Nephron progenitor cell (in vitro differentiated cells): ENCODE measurements at places on chromosomes 12 and 14.

DNA sequence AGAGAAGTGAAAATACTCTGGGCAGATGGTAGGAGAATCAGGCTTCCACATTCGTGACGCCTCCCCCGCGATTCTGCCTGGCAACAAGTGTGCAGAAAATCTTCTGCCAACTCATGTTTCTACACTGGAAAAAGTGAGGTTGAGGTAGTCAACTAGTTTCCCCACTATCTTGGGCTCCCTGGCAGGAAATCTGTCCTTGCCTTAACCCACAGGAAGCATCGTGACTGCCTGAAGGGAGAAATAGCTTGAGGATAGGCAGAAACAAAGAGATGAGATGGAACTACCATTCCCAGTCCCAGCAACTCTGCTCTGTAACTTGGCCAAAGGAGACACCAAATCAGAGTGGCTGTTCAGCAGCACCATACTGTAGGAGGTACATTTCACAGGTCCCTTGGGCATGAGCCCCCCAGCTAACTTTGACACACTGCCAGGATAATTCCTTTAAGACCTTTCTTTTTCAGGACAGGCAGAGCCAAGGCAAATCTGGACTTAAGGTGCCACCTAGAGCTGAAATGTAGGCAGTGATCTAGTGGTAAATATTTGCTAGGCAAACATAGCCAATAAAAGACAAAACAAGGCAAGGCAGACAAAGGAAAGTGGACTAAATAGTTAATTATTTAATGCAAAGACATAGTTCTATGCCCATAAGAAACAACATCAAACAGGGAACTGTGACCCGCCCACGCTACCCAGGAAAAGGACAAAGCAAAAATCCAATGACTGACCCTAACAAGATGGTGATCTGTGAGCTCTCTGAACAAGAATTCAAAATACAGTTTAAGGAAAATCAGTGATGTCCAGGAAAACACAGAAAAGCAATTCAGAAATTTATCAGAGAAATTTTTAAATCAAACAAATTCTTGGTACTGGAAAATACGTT lies 205.1 kb downstream of the PTPRO start:
- H3K4me1 ChIP-seq = peaks cover 7% of the 10 kb centered on the region
- no peak overlapping the region for H3K4me3 ChIP-seq
- peaks cover 3% of the 10 kb centered on the region for H3K27me3 ChIP-seq

DNA sequence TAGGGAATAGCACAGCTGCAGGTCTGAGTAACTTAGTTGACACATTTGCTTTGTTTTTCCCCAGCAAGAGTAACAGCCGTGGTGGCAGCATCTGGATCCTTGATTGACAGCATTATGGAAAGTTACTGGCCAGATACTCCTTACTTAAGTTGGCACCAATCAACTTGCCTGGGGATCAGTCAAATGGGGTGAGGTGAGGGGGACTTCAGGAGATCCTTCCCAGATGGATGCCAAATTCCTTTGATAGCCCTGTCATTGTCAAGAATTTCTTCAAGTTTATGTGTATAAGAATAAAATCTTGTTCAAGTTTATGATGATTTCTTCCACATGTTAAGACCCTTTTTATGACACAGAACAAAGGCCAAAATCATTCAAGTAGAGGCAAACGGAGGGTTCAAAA lies 618.4 kb downstream of the SLC6A15 start:
- H3K27me3 ChIP-seq = no peaks in the 10 kb centered on the region
- no peak for DNase-seq
- H3K36me3 ChIP-seq = no peaks in the 10 kb centered on the region
- no peaks in the 10 kb centered on the region for H3K4me1 ChIP-seq
- H3K27ac ChIP-seq = no peak overlapping the region

- H3K4me1 ChIP-seq = peaks cover 34% of the 10 kb centered on the region
- H3K4me3 ChIP-seq = no peak overlapping the region
- H3K27ac ChIP-seq = no peak overlapping the region
Measured at GRCh38 chr14:90137807-90138206, 76.0 kb downstream of the KCNK13 start.

GRCh38 chr12:62328296-62328921 lies 68.2 kb downstream of the USP15 start:
- no peak for DNase-seq
- no peak overlapping the region for H3K27ac ChIP-seq
- no peaks in the 10 kb centered on the region for H3K4me1 ChIP-seq
- no peaks in the 10 kb centered on the region for H3K27me3 ChIP-seq

DNA sequence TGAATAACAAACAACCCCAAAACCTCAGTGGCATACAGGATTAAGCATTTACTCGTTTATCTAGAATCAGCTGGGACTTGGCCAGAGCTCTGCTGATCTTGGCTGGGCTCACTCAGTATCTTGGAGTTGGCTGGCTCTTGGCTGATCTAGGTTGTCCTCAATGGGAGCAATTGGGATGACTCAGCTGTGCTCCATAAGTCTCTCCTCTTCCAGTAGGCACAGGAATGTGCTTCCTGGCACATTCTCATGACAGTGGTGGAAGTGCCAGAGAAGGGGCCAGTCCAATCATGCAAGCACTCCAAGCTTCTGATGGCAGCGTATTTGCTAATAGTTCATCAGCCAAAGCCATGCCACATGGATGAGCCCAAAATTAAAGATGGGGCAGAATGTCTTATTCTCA lies 41.7 kb upstream of the ANO4 start:
- no peak for DNase-seq
- no peak overlapping the region for H3K4me3 ChIP-seq
- H3K4me1 ChIP-seq = no peaks in the 10 kb centered on the region
- H3K27me3 ChIP-seq = peaks cover 4% of the 10 kb centered on the region
- H3K36me3 ChIP-seq = no peaks in the 10 kb centered on the region

- no peak for DNase-seq
- no peaks in the 10 kb centered on the region for H3K27me3 ChIP-seq
- no peaks in the 10 kb centered on the region for H3K4me1 ChIP-seq
- no peak overlapping the region for H3K4me3 ChIP-seq
Measured at GRCh38 chr14:74669256-74669655, 43.6 kb downstream of the AREL1 start.

GRCh38 chr12:46907791-46908190 lies 82.0 kb upstream of the SLC38A4 start:
- DNase-seq = no peak
- H3K27ac ChIP-seq = no peak overlapping the region
- H3K4me3 ChIP-seq = no peak overlapping the region
- H3K36me3 ChIP-seq = no peaks in the 10 kb centered on the region
- H3K4me1 ChIP-seq = peaks cover 9% of the 10 kb centered on the region
- H3K27me3 ChIP-seq = peaks cover 11% of the 10 kb centered on the region

GRCh38 chr12:26346736-26347135 lies 151.4 kb downstream of the SSPN start:
- no peak overlapping the region for H3K4me3 ChIP-seq
- no peak for DNase-seq
- H3K4me1 ChIP-seq = peaks cover 16% of the 10 kb centered on the region
- H3K27ac ChIP-seq = no peak overlapping the region

GRCh38 chr14:24281636-24282035 lies 10.2 kb upstream of the RABGGTA start:
- no peaks in the 10 kb centered on the region for H3K36me3 ChIP-seq
- no peak overlapping the region for H3K27ac ChIP-seq
- no peak overlapping the region for H3K4me3 ChIP-seq
- no peak for DNase-seq

DNA sequence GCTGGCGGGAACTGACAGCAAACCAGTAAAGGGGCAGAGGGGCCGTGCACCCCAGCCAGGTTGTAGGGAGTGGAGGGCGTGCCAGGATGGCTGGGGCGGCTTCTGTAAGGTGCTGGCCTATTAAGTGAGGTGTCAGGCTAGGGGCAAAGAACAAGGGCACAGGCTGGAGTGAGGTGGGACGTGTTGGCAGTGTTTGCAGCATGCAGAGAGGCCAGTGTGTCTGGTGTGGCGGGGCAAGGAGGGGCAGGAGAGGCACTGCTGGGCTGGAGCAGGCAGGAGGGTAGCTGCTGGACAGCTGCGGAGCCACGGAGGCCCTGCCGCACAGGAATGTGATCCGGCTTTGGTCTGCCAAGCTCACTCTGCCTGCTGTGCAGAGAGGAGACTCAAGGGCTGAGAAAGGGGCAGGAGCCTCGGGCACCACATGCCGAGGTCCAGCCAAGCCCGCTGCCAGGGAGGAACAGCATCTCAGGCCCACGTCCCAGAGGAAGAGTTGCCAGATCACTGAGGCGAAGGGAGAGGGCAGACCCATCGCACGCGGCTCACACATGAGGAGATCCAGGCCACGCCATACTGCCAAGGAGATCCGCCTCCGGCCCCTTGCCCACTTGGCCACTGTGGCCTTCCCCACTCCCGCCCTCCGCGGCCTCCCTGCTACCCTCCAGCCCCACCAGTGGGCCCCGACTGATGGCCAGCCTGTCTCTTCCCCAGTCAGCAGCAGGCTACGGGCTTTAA lies 46.8 kb downstream of the AMN start:
- DNase-seq = no peak
- peaks cover 73% of the 10 kb centered on the region for H3K36me3 ChIP-seq
- H3K27ac ChIP-seq = no peak overlapping the region

GRCh38 chr12:52647601-52648000 lies 4.4 kb downstream of the KRT2 start:
- H3K27ac ChIP-seq = no peak overlapping the region
- H3K4me1 ChIP-seq = peaks cover 9% of the 10 kb centered on the region
- DNase-seq = no peak

DNA sequence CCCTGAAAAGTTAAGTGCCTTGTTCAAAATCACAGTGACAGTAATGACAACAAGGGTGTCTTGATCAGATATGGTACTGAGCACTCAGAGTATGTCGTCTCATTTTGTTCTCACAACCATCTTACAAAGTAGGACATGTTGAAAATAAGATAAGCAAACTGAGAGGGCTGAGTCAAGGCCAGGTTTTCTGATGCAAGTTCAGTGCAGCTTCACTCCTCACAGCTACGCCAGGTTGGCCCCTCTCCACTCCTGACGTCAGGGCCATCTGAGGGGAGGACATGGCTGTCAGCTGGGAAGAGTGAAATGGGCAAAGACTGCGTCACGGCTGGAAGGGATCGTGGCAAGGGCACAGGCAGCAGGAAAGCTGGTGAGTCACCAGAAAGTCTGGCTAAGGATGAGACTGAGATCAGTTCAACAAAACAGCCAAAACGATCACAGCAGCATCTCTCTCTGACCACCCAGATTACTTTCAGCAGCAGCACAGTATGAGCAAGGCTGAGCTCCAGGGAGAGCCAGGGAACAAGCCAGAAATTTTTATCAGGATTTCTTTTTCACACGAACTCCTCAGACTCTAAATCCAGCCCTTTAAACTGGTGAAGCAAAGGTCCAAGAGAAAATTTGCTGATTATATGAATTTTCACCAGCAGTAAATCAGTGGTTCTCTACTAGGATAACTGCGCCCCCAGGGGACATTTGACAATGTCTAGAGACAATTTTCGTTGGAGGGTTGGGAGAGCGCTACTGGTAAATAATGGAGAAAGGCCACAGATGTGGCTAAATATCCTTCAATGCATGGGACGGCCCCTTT lies 297.9 kb upstream of the AMIGO2 start:
- H3K36me3 ChIP-seq = no peaks in the 10 kb centered on the region
- H3K27ac ChIP-seq = peak overlapping the region; percentile 57
- no peak for DNase-seq
- H3K4me3 ChIP-seq = no peak overlapping the region
- H3K27me3 ChIP-seq = no peaks in the 10 kb centered on the region
- H3K4me1 ChIP-seq = no peaks in the 10 kb centered on the region

GRCh38 chr12:6774499-6775062 lies 2.3 kb downstream of the LAG3 start:
- peaks cover 49% of the 10 kb centered on the region for H3K36me3 ChIP-seq
- peaks cover 77% of the 10 kb centered on the region for H3K4me1 ChIP-seq
- peak overlapping the region; percentile 74 for H3K27ac ChIP-seq

GRCh38 chr12:116125956-116126566 lies 151.4 kb downstream of the MED13L start:
- no peak overlapping the region for H3K4me3 ChIP-seq
- H3K4me1 ChIP-seq = peaks cover 60% of the 10 kb centered on the region
- H3K36me3 ChIP-seq = no peaks in the 10 kb centered on the region
- no peak overlapping the region for H3K27ac ChIP-seq

- peaks cover 11% of the 10 kb centered on the region for H3K27me3 ChIP-seq
Measured at GRCh38 chr12:76266797-76267196, 81.4 kb downstream of the BBS10 start.

DNA sequence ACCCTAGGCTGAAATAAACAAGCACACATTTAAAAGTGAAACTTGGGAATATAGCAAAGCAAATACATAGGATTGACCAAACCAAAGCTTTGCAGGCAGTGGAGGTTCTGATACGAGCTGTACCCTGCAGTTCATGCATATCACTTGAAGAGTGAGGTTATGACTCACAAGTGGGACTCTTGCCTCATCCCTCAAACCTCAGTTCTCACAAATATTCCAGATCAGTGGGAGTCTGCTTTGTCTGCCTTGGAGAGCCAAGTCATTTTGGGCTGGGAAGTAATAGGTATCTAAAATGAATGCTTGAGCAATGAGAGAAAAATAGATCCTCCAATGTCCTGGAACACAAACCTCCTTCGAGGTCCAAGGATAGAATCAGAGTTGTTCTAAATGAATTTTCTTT lies 116.4 kb downstream of the LRIG3 start:
- H3K4me3 ChIP-seq = no peak overlapping the region
- DNase-seq = no peak
- no peaks in the 10 kb centered on the region for H3K27me3 ChIP-seq
- no peak overlapping the region for H3K27ac ChIP-seq

DNA sequence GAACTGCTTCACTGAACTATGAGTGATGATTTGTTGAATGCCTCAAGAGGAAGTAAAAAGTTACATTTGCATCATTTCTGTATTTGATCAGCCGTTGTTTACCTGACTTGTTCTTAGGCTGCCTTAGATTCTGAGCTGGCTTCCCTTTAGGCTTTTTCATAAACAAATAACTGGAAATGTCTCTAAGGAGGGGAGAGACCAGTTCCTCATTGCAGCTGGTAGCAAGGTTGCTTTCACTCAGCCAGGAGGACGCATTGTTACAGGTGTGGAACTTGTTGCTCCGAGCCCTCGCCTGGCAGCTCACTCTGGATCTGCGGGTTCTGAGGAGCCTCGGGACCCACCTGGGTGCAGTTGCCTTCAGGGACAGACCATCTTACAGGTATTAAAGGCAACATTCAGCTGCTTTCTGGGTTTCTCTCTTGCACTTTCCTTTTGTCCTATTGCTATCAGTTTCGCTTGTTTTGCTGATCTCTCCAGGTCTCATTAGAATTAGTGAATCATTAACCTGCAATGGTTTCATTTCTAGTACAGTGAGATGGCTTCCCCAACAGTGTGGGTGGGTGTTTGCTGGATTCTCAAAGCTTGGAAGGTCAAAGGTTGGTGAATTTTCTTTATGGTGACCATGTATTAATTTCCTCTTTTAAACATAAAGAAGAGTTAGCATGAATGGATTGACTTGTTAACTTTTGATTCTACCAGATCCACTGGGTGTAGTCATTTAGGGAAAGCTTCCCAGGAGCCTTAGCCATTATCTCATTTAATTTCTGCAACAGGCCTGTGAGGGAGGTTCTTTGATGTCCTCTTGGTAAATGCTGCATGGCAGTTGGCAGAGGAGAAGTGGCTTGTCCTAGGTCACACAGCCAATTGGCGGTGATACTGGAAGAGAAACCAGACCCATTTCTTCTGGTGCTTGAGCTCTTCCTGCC lies at the start of gene PLEKHG7:
PLEKHG7 (plus strand) TSS at position 236 of the 926 bp plus-strand sequence. CDS start 3,643 bp downstream, outside the sequence.
- H3K27me3 ChIP-seq = no peaks in the 10 kb centered on the region
- no peak within 1 kb of the TSS for H3K4me3 ChIP-seq
- H3K27ac ChIP-seq = no peak within 1 kb of the TSS
- no peaks in the 10 kb centered on the region for H3K4me1 ChIP-seq

- H3K4me1 ChIP-seq = peaks cover 22% of the 10 kb centered on the region
- DNase-seq = no peak
- H3K27ac ChIP-seq = peak overlapping the region; percentile 53
- peaks cover 12% of the 10 kb centered on the region for H3K27me3 ChIP-seq
Measured at GRCh38 chr12:3683670-3684069, 69.2 kb downstream of the CRACR2A start.
